Substantia nigra (tissue), 51 donors: ENCODE measurements at places on chromosomes 3 and 15.

DNA sequence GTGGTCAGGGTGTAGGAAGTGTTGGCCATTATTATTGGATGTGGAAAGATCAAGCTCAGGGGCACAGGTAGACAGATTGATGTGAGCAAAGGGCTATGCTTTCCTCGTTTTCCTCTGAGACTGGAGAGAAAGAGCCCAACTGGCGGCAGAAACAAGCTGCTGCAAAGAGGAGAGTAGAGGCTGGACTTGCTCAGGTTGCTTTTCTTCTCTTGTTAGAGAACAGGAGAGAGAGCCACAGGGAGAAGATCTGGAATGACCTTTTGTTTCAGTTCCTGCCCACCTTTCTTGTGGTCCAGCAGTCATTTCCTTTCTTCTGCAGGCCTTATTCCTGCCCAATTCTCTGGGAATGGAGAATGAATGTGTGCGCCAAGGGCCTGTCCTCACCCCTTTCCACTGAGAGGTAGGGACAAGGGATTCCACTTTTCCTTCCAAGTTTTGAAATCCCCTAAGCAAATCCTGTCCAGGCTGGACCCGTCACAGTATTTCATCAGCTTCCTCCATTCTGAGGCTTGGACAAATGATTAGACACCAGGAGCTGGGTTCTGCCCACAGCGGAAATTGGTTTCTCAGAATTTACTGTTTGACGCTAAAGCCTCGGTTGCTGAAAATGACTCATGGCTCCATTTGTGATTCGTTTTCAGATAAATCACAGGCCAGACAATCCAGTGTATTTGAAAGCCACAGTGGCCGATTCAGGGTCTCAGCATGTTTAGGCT lies 16.1 kb downstream of the ZNF80 start:
- DNase-seq: no peak

- no peak for DNase-seq
These were observed 21.7 kb downstream of the EEFSEC start for GRCh38 chr3:128174675-128175590.

DNA sequence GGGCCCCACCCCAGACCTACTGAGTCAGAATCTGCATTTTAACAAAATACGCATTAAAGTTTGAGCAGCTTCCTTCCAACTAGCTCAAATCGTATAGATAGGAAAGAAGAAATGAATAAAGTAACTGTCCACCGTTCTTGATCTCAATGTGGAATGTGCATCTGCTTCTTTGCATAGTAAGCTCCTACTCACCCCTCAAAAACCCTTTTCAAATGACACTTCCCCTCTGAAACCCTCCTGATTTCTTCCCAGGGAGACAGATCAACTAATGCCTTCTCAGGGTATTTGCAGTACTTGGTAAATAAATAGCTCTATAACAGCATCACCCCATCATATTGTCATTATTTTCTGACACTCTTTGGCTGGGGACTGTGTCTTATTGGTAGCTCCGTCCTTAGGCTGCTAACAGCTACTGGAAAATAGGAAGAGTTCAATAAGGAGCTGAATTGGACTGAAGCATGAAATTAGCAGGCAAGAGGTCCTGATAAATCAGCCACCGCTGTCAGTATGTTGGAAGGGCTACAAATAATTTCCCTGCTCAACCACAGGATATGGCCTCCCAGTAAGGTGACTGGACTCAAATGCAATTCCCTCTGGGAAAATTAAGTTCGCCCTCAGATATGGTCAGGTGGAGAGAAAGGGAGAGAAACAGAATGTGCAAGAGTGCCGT lies 10.2 kb downstream of the OXTR start:
- no peak for DNase-seq

- no peak for DNase-seq
These were observed 66.9 kb downstream of the KCNAB1 start for GRCh38 chr3:156187146-156187769.

- DNase-seq: no peak
These were observed 50.2 kb downstream of the ADAMTS7 start for GRCh38 chr15:78761020-78761419.

DNA sequence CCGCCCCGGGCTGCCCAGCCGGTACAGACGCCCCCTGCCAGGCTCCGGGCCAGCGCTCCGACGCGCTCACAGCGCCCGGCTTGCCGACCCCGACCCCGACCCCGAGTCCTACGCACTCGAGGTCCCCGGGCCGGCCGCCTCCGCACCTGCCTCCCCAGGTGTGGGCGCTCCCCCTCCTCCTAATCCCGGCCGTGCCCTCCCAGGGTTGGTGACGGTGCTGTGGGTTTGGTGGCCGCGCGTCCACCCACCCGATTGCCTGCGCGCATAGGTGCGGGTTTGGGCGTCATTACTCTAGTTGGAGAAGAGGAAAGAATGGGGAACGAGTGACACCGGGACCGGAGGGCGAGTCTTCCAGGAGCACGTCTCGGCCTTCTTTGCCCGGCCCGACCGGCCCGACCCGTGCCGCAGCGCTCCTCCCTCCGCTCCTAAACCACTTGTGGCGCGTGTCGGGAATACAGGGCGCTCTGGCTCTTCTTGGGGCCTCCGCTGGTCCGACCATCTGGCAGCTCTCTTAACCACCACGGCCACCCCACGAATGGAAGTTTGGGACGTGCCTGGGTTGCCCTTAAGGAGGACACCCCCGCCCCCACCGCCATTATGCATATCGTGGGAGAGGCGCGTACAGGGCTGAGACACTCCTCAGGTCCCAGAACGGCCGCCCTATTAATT lies 810 bp upstream of the THRB start:
- peak; percentile 17 for DNase-seq

DNA sequence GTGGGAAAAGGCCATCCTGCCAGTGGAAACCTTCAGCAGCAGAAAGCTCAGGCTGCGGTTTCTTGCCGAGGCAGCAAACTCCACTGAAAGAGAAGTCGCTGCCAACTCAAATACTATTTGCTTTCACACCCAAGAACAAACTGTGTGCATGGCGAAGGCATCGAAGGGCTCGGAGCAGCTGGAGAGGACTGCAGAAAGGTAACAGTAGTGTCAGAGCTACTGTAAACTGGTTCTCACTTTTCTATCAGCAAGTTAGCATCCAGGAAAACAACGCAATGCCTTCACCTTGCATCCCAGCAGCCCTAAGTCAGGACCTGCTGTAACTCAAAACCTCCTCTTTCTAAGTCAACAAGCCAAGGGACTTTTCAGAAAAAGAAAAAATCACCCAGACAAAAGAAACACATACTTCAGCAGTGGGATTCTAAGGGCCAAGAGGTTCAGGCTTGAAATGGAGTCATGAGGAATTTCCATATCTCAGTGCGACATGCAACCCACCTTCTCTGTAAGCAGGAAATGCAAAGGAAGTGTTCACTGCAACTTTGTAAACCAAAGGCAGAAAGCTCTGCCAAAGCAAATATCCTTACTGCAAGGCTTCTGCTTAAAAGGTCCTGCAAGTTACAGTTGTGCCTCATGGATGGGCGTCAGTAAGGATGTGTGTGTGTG lies 193.5 kb downstream of the FOXP1 start:
- no peak for DNase-seq

DNA sequence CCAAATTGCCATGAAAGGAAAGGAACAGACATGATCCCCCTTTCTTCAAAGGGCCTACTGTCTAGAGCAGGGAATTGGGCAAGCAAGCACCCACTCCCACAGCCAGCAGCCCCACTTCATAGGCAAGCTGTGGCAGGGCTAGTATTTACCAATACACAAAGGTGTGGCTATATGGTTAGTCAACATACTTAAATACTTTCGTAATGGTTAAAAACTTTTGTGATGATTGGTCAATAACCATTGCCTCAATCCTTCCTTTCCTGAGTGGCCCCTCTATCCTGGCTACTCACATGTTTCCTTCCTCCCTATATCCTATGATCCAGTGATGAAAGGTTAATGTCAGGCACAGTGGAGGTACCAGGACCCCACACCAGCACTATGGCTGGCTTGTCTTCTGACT lies 30.1 kb upstream of the ARL8B start:
- no peak for DNase-seq
